Left renal pelvis (tissue), 4 donors: ENCODE measurements at places on chromosomes 3 and 15.

DNA sequence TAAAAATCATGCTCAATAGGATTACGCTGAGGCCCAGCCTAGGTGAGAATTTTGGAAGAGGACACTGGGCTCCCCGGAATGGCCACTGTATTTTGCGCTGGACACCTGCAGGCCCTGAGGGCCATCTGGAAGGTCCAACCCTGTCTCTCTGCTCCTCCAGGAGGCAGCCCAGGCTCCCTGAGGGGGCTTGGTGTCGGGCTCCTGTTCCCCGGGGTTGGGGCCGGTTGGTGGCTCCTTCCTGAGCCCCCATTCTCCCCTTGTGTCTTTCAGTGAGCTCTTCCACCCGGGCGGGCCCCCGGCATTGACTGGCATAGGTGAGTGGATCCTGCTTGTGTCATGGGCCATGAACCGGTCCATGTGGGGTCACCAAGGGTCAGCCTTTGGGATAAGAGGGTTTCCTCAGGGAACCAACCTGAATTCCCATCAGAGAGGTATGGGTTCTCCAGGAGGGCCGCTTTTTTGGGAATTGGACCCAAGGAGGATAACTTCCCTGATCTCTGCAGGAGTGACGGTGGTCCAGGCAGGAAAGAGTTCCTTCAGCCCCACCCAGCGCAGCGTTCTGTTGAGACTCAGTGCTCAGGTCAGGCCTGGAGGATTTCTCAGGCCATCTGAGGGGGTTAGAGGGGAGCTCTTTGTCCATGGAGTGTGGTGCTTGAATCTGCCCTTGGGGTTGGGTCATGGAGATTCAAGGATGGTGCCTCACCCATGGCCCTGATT, 187.8 kb downstream of the UBE3A start:
- no peak for DNase-seq

- no peak for DNase-seq
These were observed 1136.7 kb downstream of the TUSC7 start for GRCh38 chr3:117846238-117846637.

DNA sequence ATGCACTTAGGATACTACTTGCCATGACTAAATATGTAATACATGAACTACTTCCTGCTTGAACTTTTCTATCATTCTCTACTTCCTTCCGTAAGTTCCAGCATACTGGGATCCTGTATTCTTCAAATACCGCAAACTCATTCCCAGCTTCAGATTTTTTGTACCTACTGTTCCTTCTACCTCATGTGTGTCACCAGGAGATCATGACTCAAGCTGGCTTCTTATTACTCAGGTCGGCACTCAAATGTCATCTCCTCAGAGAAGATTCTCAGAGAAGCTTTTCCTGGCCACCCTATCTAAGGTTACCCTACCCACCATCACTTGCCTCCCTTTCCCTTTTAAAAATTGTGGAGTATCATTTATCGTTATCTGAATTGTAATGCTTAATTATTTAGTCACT, 66.7 kb downstream of the RFX7 start:
- no peak for DNase-seq

DNA sequence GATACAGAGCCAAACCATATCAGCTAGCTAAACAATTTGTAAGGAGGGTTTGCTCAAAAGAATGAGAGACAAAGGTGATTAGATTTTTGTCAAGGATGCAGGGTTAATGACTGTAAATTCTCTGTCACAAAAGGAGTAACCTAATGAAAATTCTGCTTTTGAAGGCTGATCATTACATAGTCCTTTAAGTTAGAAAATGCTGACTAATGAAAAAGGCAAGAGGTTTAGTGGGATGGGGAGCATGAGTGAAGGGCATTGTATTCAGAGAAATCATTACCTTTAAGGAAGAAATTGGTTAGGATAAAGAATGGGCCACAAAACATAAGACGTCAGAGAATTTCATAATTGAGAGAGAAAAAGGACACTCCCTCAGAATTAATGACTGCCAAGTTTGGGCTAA, 97.7 kb downstream of the TP63 start:
- no peak for DNase-seq

GRCh38 chr15:42071717-42072116, 22.6 kb downstream of the PLA2G4D start:
- no peak for DNase-seq

- no peak for DNase-seq
These were observed 356.0 kb downstream of the ZPLD1 start for GRCh38 chr3:102790747-102791325.

- DNase-seq, result no peak
These were observed 62.5 kb upstream of the GBE1 start for GRCh38 chr3:81823882-81824395.

DNA sequence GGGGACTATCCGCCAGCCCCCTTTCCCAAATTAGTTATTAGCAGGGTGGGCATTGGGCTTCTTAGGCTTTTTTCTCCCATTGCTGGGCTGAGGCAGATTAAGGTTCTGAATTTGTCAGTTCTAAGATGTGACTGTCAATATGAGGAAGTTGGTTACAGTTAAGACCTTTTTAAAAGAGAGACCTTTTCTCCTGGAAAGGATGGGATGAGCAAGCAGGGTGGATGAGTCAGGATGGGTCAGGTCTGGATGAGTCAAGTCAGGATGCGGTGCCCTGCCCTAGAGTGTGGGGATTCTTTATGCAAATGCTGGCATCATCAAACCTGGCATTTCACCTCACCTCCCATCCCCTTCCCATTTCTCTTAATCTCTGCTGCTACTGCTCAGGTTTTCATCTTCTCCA, 1.9 kb downstream of the AEN start:
- DNase-seq, result no peak

DNA sequence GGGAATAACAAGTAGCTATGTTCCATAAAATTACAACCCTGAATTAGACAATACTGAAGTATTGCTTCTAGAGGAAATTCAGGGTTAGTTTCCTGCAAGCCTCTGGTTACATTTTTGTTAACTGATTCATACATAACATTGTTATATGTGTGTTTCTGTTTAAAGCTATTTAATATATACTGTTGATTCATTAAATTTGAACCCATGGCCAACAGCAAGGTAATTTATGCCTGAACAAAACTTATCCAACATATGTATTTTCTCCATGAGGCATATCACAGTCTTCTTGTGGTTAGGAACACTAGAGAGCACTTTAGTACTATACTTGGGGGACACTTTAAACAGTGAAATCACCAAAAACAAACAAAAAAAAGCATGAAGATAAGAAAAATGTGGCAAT, 47.7 kb upstream of the PTX3 start:
- DNase-seq, result no peak

DNA sequence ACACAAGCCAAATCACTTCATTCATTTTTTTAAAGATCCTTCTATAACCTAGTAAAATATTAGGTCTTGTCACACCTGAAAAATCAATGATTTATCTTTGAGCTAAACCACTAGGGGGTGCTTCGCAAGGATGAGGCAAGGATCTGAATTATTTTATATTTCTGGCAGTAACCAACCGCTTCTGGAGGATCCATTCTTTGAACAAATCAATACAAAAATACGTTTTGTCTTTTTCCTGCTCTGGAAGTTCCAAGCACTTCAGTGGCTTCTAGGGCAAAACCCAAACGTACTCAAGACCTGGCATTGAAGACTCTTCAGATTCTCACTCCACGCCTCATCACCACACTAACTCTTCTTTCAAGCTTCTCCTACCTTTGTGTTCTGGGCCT, 486 bp downstream of the LSG1 start:
- no peak for DNase-seq

DNA sequence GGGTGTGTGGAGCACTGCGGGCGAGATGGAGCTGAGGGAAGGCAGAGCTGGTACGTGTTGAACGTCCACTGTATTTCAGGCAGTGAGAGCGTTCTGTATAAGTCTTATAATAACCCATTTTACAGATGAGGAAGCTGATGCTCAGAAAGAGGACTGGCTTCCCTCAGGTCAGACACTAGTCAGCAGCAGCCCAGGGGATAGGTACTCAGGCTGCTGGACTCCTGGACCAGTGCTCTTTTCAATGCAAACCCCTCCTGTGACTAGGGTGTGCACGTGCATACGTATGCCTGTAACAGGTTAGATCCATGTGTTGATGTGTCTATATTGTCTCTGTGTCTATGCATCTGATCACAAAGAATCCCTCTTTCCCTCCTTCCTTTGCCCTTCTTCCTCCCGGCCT, 8.3 kb upstream of the IL16 start:
- no peak for DNase-seq
